ENCODE measurements at places on chromosomes 13 and 19. TPM values are rescaled to one million over a fixed set of nuclear protein-coding genes. Genes with fewer than 3 reads are reported as not detected.
A peak's percentile ranks its signal among the peaks of the same experiment; 100 is the strongest.

Gene PSG7
- not detected for total RNA-seq

Gene GDF15
- 74.8 TPM for total RNA-seq

Gene SLC6A16
- not detected for total RNA-seq

Gene LHB
- not detected for total RNA-seq

Gene PINLYP
- 1.1 TPM for total RNA-seq

Gene RTBDN
- total RNA-seq: not detected

Gene NLRP8
- total RNA-seq: not detected

Gene ADGRE3
- total RNA-seq: not detected

Gene TSHZ3
- 3.0 TPM for total RNA-seq

Gene OR7G3
- total RNA-seq: not detected

Gene CD37
- 10.1 TPM for total RNA-seq

Gene TMEM91
- 4.8 TPM for total RNA-seq

Gene TNPO2
- 80.0 TPM for total RNA-seq

Gene LMTK3
- total RNA-seq: 2.4 TPM

GRCh38 chr13:34417896-34418295 lies 524.2 kb upstream of the NBEA start:
- DNase-seq: no peak
- H3K4me1 ChIP-seq: no peaks in the 10 kb centered on the region
- no peaks in the 10 kb centered on the region for H3K36me3 ChIP-seq
- H3K4me3 ChIP-seq: no peak overlapping the region
- H3K27ac ChIP-seq: no peak overlapping the region

GRCh38 chr13:76339649-76340048 lies 546.6 kb downstream of the KCTD12 start:
- no peak overlapping the region for H3K4me3 ChIP-seq
- H3K4me1 ChIP-seq: no peaks in the 10 kb centered on the region
- H3K36me3 ChIP-seq: no peaks in the 10 kb centered on the region
- H3K27me3 ChIP-seq: no peaks in the 10 kb centered on the region

DNA sequence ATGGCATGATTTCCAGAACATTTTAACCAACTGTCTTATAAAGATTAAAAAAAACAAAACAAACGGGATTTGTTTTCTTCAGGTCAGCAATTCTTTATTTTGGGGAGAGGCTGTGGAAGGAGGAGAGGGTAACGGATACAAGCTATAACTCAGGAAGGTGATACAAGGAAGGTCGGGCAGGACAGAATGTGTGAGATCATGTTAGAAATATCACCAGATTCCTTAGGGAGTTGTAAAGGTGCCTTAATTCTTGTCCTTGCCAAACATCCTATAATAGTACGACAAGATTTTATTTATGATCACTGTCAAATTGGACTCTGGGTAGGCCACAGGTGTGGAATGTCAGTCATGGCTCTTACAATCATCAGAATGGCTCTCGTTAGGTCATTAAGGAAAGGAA lies 503.1 kb downstream of the DIAPH3 start:
- H3K4me1 ChIP-seq: no peaks in the 10 kb centered on the region
- no peak overlapping the region for H3K27ac ChIP-seq

DNA sequence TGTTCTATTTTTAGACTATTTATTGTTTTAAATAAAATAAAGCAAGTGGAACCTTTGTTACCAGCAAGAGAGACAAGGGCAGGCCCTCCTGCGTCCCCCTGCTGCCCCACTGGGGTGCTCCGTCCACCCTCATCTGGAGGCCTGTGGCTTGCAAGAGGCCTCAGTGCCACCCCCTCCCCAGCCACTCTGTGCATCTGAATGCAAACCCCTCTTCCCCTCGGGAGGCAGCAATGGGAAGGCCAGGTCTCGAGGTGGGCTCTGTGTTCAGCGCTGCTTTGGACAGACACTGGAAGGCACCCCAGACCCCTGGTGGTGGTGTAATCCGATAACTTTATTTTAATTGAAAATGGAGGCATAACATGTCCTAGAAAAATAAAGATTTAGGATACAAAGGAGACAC lies 4.6 kb downstream of the SIX5 start:
- no peak overlapping the region for H3K4me3 ChIP-seq
- H3K36me3 ChIP-seq: no peaks in the 10 kb centered on the region
- DNase-seq: no peak
- H3K27ac ChIP-seq: peak overlapping the region; percentile 98

- no peaks in the 10 kb centered on the region for H3K36me3 ChIP-seq
- peaks cover 32% of the 10 kb centered on the region for H3K27me3 ChIP-seq
- no peak overlapping the region for H3K27ac ChIP-seq
- no peak for DNase-seq
- no peaks in the 10 kb centered on the region for H3K4me1 ChIP-seq
These were observed 104.4 kb upstream of the LSM14A start for GRCh38 chr19:34067861-34068271.

GRCh38 chr19:37936166-37936565 lies 29.2 kb downstream of the SIPA1L3 start:
- H3K27me3 ChIP-seq: no peaks in the 10 kb centered on the region
- H3K4me1 ChIP-seq: peaks cover 13% of the 10 kb centered on the region
- peak; percentile 63 for DNase-seq
- peak overlapping the region; percentile 68 for H3K27ac ChIP-seq
- H3K4me3 ChIP-seq: no peak overlapping the region
- no peaks in the 10 kb centered on the region for H3K36me3 ChIP-seq

GRCh38 chr13:98962901-98963590 lies 14.8 kb downstream of the DOCK9 start:
- no peak overlapping the region for H3K27ac ChIP-seq
- DNase-seq: no peak
- H3K4me1 ChIP-seq: peaks cover 18% of the 10 kb centered on the region
- H3K36me3 ChIP-seq: no peaks in the 10 kb centered on the region

DNA sequence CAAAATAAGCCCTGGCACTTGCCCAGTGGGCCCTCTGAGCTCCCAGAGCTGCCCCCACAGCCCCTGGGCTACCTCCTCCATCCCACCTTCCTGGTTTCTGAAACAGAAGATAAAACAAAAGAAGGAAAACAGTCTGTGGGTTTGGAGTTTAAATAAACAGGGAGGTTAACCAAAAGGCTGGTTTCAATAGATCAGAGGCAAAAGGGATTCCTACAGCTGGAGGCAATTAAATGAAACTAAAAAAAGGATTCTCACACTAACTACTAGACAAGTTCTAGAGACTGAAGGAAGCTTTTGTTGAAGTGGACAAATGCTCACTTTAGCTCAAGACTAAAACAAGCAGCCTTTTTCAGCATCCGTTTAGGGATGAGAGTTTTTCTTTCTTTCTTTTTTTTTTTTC lies 569.8 kb downstream of the FGF9 start:
- no peaks in the 10 kb centered on the region for H3K4me1 ChIP-seq
- no peak overlapping the region for H3K27ac ChIP-seq
- H3K27me3 ChIP-seq: no peaks in the 10 kb centered on the region
- no peak for DNase-seq

- H3K4me1 ChIP-seq: no peaks in the 10 kb centered on the region
- peaks cover 13% of the 10 kb centered on the region for H3K27me3 ChIP-seq
- no peak for DNase-seq
- no peak overlapping the region for H3K27ac ChIP-seq
- H3K36me3 ChIP-seq: no peaks in the 10 kb centered on the region
- H3K4me3 ChIP-seq: no peak overlapping the region
These were observed 16.9 kb downstream of the TMPRSS9 start for GRCh38 chr19:2376784-2377519.

GRCh38 chr19:16788479-16788878 lies 40.7 kb upstream of the SIN3B start:
- no peaks in the 10 kb centered on the region for H3K36me3 ChIP-seq
- no peaks in the 10 kb centered on the region for H3K27me3 ChIP-seq
- no peak for DNase-seq

GRCh38 chr19:23481043-23481442 lies 85.8 kb upstream of the ZNF91 start:
- no peaks in the 10 kb centered on the region for H3K27me3 ChIP-seq
- no peak overlapping the region for H3K4me3 ChIP-seq
- H3K36me3 ChIP-seq: no peaks in the 10 kb centered on the region

DNA sequence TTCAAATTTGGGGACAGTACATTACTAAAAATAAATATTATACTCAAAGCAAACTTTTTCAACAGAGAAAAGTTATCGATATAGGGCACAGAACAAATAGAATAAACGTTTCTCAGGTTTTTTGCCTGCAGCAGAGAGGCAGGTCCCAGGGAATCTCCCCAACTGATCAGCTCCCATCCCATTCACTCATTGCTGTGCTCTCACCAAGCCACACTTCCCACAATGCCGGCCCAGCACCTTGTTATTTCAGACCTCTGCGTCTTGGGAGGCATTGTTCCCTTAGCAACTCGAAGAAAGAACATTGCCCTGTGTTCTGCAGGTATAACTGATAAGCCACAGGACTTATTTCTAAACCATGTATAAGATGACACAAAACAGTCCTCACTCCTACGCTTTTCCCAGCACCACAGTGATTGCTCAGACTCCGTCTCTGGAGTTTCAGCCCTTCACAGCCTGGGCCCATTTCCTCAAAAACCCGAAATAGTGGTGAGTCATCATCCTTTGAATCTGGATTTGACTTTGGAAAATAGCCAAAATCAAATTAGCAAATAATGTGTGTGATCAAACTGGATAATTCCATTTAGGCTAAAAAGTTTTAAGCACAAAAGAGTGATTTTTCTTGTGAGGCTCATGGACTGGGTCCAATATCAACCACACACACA lies 100.4 kb downstream of the DCLK1 start:
- H3K36me3 ChIP-seq: no peaks in the 10 kb centered on the region
- no peak overlapping the region for H3K27ac ChIP-seq
- no peaks in the 10 kb centered on the region for H3K27me3 ChIP-seq

GRCh38 chr19:28612275-28612769 lies 600.6 kb downstream of the UQCRFS1 start:
- H3K27me3 ChIP-seq: no peaks in the 10 kb centered on the region
- DNase-seq: no peak
- H3K4me3 ChIP-seq: no peak overlapping the region
- H3K4me1 ChIP-seq: no peaks in the 10 kb centered on the region

- H3K27ac ChIP-seq: no peak overlapping the region
- H3K4me3 ChIP-seq: no peak overlapping the region
- no peak for DNase-seq
- no peaks in the 10 kb centered on the region for H3K4me1 ChIP-seq
These were observed 71.8 kb downstream of the TBC1D4 start for GRCh38 chr13:75410207-75410606.

DNA sequence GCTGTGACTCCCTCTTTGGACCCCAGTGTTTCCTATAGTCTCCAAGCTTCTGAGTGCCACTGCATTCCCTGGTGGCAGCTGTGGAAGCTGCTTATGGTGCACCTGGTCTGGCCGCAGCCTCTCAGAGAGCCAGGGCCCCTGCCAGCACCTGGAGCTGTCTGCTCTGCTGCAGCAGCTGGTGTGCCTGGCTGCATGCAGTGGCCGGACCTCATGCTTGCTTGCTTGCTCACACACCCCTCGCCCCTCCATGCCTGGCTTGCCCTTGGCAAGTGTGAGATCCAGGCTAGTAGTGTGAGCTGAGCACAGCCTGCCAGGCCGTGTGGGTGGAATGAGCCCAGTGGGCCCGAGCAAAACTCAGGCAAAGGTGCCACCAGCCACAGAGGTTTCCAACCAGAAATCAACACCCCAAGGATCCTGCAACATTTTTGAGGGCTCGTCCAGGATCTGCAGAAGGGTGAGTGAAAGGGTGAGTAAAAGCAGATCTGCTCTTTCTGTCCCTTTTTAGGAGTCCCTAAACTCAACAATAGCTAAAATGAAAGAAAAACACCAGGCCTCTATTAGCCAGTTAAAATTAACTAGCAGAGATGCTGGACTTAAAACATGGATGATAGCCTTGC lies 7.6 kb upstream of the MLLT1 start:
- H3K4me3 ChIP-seq: no peak overlapping the region
- H3K27me3 ChIP-seq: no peaks in the 10 kb centered on the region
- H3K27ac ChIP-seq: no peak overlapping the region
- DNase-seq: no peak

DNA sequence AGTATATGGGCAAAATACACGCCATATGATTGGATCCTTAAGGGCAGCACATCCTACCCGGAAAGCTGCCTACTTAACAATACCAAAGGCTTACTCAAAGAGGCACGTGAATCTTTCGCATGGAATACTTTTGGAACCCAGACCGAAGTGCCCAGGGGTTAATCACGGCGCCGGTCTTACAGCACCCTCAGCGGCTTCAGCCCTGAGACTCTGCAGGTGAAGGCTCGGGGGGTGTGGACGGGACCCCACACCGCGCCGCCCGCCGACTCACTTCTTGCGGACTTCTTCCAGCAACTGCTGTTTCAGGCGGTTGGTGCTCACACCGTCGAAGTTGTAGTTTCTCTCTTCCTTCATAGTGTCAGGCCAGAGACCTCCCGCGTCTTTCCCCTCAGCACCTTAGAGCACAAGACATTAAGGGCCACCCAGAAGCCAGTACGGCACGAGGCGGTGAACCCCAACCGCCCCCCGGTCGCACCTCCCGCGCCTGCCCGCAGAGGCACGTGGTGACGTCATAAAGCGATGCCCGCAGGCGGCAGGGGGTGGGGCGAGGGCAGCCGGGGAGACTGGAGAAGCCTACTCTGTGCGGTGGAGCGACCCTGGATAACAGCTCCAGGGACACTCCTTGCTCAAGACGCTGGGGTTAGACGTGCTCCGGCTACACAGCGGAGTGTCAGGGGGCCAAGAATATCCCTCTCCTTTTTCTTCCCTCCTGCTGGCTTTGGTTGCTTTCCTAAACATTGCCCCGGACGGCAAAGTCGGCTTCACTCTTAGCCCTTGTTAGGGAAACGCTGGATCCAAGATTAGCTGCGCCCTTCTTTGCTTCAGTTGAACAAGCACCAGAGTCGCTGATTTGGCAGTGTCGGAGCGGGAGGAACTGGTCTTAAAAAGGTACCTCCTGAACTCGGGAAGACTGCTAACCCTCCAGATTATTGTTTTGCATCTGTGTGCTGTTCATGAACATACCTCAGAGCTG lies at the start of gene CCDC169:
Gene CCDC169, minus strand, starts transcription at position 449 of the 973 bp plus-strand sequence. Its CDS starts 95 bp downstream, at position 354.
- peaks cover 11% of the 10 kb centered on the region for H3K27me3 ChIP-seq
- no peaks in the 10 kb centered on the region for H3K36me3 ChIP-seq
- peak within 1 kb of the TSS; percentile 65 for H3K27ac ChIP-seq
- DNase-seq: peak; percentile 73
- peak within 1 kb of the TSS; percentile 20 for H3K4me3 ChIP-seq

DNA sequence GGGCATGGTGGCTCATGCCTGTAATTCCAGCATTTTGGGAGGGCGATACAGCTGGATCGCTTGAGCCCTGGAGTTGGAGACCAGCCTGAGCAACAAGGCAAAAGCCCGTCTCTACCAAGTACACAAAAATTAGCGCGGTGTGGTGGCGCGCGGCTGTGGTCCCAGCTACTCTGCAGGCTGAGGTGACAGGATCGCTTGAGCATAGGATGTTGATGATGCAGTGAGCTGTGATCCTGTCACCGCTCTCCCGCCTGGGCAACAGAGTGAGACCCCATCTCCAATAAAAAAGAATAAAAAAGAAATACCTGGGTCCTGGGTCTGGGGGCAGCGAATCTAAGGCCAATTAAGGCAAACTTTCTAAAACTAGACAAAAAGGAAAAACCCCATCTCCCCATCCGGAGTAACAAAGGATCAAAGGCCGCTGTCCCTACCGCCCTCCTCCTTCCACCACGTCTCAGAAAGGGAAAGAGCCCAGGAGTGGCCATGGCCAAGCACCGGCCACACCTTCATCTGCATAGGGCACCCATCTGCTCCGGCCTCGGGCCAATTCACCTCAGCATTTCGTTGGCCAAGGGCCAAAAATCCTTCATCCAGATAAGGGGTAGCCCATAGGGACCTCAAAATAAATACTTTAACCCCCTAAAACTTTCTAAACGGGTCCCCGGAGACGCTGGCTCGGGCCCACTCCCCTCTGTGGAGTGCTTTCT lies 851 bp downstream of the ZNF320 start:
- peak; percentile 73 for DNase-seq
- H3K4me1 ChIP-seq: peaks cover 13% of the 10 kb centered on the region
- peak overlapping the region; percentile 55 for H3K4me3 ChIP-seq
- peak overlapping the region; percentile 98 for H3K27ac ChIP-seq
- H3K36me3 ChIP-seq: no peaks in the 10 kb centered on the region

- H3K27me3 ChIP-seq: no peaks in the 10 kb centered on the region
- H3K36me3 ChIP-seq: no peaks in the 10 kb centered on the region
- H3K4me1 ChIP-seq: peaks cover 26% of the 10 kb centered on the region
These were observed 1.3 kb upstream of the CALM3 start for GRCh38 chr19:46599716-46600373.

Data from transverse colon (tissue), 4 donors.